ENCODE measurements at places on chromosomes 6 and 20.

GRCh38 chr20:42406826-42407225 is 782.9 kb downstream of the PTPRT start:
- DNase-seq = no peak

GRCh38 chr20:43320536-43320935 is 130.8 kb upstream of the PTPRT start:
- DNase-seq = no peak

DNA sequence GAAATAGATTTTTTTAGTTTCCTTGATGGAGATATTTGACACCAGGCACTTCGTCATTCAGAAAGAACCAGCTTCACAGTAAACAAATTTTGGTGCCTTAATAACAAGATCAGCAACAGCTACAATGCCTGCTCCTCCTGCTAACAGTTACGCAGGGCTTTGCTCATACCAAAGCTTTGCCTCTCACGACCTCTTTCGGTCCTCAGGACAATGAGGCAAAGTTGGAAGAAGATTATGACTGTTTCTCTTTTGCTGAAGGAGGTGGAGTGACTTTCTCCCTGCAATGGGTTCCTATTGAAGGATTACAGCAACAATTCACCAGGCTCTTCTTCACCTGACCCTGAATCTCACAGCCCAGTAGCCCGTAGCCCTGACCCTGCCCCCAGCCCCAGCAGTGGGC is 440.1 kb downstream of the PREX1 start:
- DNase-seq = no peak

DNA sequence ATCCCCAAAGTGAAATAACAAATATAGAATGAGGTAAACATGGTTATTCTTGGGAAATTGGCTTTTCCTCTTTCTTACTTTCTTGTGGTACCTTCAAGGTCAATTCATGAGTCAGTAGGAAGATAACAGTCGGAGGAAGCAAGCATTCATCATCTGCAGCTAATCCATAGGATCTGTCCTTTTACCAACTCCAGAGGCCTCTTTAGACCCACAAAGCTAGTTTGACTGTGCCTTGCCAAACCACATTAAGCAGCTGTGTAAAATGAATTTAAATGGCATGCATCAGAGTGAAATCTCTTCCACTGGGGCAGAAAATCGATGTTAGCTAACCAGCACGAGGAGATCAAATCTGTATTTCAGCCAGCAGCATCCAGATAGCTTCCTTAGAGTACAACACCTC is 171.3 kb downstream of the TMEM242 start:
- DNase-seq = no peak

GRCh38 chr6:104548297-104548696 is 311.4 kb downstream of the HACE1 start:
- DNase-seq = no peak

- DNase-seq = no peak
These were observed 94.5 kb upstream of the PTPN1 start for GRCh38 chr20:50415516-50416268.

GRCh38 chr6:87763276-87763675 is 61.2 kb upstream of the AKIRIN2 start:
- no peak for DNase-seq

Data from activated CD4-positive, alpha-beta T cell treated with anti-CD3 and anti-CD28 coated beads, Interleukin-2, amount 50 U/mL, for 24 hours (primary cell).